ENCODE measurements at places on chromosomes 6 and 20. TPM values are rescaled to one million over a fixed set of nuclear protein-coding genes. Genes with fewer than 3 reads are reported as not detected.

DNA sequence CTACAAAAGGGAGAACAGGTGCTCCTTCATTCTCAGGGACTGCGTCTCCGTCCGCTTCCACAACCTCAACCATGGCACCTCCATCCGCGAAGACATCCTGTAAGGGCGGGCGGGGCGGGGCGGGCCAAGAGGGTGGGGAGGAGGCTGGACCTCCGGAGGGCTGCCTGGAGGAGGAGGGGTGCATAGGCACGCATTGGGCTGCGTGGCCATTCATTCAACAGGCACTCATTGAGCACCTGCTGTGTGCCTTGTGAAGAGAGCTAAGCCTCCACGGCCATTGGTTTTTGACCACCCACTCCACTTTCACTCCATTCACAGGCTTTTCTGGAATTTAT lies 435 bp downstream of the ZSWIM3 start:
- DNase-seq: no peak

GRCh38 chr6:108872575-108872974 lies 24.4 kb downstream of the ARMC2 start:
- no peak for DNase-seq

ENPP5 gene
- polyA plus RNA-seq: 20.1 TPM

DNA sequence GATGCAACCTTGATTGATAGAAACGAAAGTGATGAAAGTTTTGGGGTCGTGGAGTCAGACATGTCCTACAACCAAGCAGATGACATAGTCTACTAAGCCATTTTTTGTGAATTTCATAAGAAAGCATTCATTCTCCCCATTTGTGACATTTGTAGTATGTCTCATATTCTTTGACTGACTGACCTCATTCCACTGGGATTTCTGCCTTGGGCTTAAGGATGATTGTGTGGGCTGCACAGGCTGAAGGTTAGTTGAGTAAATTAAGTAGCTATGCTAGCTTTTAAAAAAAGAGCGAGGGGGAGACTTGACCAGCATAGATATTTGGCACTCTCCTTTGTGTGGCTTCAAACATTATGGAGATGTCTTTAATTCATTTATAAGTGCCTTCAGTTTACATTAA lies 28.9 kb downstream of the STMND1 start:
- DNase-seq: no peak
